Bronchial epithelial cell (primary cell): ENCODE measurements at places on chromosomes 4 and X. TPM values are rescaled to one million over a fixed set of nuclear protein-coding genes. Genes with fewer than 3 reads are reported as not detected.

CYP4V2 gene
- total RNA-seq = 2.2 and 7.4 TPM in 2 replicates

TLR2 gene
- total RNA-seq = 1.3 and 2.6 TPM in 2 replicates

SMARCA1 gene
- total RNA-seq = 5.6 and 6.8 TPM in 2 replicates

GRCh38 chr4:11428899-11429698 lies 405 bp upstream of the HS3ST1 start:
- DNase-seq = peak; percentile 78

- no peak for DNase-seq
These were observed 211.6 kb downstream of the PARM1 start for GRCh38 chr4:75144475-75144874.

DNA sequence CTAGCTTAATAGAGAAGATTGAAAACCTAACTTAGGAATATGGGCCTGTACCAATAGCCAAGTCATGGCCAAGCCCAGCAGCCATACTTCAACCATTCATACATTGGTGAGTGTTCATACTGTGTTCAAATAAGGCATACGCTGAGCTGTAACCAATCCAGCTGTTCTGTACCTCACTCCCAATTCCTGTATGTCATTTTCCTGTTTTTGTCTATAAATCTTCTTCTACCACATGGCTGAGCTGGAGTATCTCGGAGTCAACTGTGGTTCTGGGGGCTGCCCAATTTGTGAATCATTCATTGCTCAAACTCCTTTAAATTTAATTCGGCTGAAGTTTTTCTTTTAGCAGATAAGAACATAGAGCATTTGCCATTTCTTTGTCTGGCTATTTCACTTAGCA lies 195.3 kb upstream of the ANKRD50 start:
- no peak for DNase-seq

GRCh38 chr4:41175794-41176193 lies 38.5 kb downstream of the APBB2 start:
- DNase-seq = no peak

DNA sequence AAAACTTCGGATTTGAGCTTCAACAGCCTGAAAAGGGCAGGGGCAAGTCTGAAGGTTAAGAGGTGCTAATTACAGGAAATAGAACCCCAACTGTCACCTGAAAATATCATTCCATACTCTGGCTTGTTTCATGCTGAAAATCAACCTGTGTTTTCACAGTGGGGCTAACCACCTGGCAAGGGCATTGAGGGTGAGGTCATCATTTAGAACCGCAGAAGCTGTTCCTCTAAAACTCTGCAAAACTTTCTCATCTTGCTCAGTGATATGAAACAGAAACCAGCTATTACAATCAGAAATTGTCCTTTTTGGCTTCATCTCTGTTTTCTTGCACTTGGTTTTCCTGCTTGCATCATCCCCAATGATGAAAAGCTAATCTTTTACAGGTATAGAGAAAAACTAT lies 247.6 kb downstream of the DCLK2 start:
- no peak for DNase-seq

DNA sequence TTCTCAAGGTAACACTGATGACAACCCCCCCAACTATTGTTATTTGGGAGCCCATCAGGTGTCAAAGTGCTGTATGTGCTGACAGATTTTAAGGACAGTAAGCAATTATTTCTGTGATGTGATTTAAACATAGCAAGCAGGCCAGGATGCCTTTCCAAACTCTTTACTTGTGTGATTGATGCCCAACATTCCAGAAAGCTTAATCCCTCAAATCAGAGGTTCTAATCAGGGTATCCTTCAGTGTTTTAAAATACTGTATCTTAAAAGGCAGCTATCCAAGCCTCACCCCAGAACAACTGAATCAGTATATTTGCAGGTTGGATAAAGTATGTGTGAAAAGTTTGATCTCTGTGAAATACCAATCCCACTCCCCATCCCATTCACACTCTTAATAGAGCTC lies 119.7 kb downstream of the GASK1B start:
- DNase-seq = no peak
